ENCODE measurements at places on chromosomes 5 and 9.

DNA sequence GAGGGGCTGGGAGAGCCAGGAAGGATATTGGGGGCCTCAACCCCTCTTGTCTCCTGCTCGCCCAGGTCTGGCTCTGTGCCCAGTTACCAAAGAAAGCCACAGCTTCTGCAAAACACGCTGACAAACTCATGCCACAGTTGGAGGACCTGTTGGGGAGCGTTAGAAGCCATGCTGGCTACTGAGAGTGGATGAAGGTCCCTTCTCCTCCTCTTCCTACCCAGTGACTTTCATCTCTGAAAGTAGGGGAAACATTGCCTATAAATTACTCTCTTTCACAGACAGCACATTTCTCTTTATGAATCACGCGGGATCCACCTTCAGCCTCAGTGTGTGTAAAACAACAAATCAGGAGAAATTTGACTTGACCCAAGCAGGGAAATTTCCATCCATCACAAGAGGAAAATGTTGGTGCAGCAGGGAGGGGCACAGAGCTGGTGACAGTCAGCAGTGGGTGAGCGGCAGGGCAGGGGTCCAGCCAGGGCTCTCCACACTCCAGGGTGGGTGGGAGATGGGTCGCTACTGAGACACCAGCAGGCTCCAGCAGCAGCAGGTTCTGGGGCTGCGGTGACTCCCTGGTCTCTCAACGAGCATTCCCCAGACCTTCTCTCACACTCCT is 181.9 kb downstream of the FGF18 start:
- peak; percentile 10 for DNase-seq

DNA sequence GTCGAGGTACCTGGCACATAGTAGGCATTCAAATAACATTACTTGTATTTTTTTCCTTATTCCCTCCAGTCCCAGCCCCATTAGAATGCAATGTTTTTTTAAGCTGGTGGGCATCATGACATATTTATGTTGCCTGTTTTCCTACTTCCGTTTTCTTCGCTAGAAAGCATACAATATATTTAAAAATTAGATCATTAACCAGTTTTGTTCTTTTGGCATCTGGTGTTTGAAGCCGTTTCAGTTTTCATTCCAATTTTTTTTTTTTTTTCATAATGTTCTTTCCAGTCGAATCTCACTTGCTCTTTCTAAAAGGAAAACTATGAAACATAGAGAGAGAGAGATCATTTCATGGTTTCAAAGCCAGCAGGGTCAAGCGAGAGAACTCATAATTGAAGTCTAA is 228.3 kb upstream of the C9orf72 start:
- DNase-seq: no peak

- DNase-seq: no peak
These were observed 221.4 kb downstream of the CFAP90 start for GRCh38 chr5:7629561-7629960.

DNA sequence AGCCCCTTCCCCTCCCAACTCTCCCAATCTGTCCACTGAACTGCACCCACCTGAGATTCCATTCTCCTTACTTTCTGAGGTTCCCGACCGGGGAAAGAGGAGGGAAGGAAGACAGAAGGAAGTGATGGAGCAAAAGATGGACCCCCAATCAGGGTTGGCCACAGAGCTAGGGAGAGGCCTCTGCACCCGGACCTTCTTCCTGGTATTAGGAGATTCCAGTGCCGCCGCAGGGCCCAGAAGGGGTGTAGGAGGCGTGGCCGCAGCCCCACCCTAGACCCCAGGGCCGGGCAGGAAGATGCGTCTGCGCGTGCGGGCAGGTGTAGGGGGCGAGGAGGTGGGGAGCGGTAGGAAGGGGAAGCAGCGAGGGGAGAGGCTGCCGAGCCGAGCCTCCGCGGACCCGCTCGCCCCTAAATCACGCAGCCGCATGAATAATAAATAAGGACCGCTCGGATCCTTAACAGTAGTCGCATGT is 104.2 kb upstream of the MVB12B start:
- DNase-seq: no peak

GRCh38 chr5:53087621-53088121 is 21.9 kb downstream of the MOCS2 start:
- DNase-seq: no peak

Measured in stimulated activated CD4-positive, alpha-beta T cell treated with anti-CD3 and anti-CD28 coated beads, Interleukin-4, amount 100 ng/mL, for 48 hours (primary cell).